ENCODE measurements at places on chromosomes 3 and 15.
A peak's percentile ranks its signal among the peaks of the same experiment; 100 is the strongest.

GRCh38 chr3:139231555-139232281, 112.1 kb upstream of the MRPS22 start:
- DNase-seq, result no peak

DNA sequence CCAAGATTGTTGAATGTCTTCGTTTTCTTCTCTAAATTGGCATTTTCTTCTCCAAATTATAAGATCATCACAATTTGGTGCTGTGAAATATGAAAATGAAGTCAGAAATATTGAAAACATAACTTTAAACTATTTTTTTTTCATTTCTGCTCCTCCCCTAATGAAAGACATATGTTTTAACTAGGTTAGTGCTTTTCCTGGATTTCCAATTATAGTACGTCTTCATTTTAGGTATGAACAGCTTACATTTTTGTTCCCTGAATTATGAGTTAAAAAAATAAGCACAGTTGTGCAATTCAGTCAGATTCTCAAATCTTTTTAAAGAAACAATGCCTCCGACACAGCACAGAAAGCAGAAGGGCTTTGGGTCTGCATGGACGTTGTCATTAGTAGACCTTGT, 83.5 kb upstream of the CFAP20DC start:
- no peak for DNase-seq

GRCh38 chr3:117346901-117347300, 637.3 kb downstream of the TUSC7 start:
- no peak for DNase-seq

- no peak for DNase-seq
Observed at GRCh38 chr3:25719321-25719720, 54.6 kb upstream of the TOP2B start.

GRCh38 chr15:44710236-44711095, 657 bp downstream of the PATL2 start:
- peak; percentile 69 for DNase-seq
